Ecto neural progenitor cell (in vitro differentiated cells): ENCODE measurements at places on chromosomes 5 and 9.
A peak's percentile ranks its signal among the peaks of the same experiment; 100 is the strongest.

- DNase-seq, result no peak
Observed at GRCh38 chr5:126975796-126976195, 54.6 kb downstream of the MARCHF3 start.

DNA sequence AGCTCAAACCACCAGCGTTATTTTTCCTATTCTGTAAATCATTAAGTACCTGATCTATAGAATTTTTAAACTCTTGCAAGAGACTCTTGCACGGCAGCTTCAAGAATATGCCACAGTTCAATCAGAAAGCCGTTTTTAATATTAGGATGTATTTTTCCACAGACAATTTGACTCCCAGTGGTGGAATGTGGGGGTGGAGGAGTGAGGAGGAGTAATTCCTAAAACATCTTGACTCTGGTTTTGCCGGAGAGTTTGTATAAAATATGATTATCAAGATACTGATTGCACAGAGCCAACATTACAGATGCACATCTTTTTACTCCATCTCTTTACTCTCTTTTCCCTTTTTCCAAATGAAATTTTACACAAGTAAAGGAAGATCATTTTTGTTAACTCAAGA, 288.3 kb downstream of the ENC1 start:
- no peak for DNase-seq

GRCh38 chr9:92044936-92045335, 70.3 kb downstream of the SPTLC1 start:
- no peak for DNase-seq

DNA sequence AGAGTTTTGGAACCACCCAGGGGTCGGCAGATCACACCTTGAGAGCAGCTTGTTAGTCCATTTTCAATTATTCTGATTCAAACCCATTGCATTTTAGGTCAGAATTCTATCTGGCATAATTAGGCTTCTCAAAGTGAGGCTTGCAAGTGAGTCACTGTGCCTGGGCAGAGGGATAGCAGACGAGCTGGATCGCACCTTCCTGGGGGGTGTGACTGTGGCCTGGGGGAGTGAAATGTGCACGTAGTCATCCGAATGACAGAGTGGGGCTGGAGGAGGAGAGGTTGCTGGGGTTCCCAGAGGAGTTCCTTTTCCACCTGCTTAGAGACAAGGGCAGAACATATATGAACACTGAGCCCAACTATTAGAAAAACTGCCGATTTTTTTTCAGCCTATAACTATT, 31.7 kb downstream of the SPACA9 start:
- DNase-seq, result no peak

DNA sequence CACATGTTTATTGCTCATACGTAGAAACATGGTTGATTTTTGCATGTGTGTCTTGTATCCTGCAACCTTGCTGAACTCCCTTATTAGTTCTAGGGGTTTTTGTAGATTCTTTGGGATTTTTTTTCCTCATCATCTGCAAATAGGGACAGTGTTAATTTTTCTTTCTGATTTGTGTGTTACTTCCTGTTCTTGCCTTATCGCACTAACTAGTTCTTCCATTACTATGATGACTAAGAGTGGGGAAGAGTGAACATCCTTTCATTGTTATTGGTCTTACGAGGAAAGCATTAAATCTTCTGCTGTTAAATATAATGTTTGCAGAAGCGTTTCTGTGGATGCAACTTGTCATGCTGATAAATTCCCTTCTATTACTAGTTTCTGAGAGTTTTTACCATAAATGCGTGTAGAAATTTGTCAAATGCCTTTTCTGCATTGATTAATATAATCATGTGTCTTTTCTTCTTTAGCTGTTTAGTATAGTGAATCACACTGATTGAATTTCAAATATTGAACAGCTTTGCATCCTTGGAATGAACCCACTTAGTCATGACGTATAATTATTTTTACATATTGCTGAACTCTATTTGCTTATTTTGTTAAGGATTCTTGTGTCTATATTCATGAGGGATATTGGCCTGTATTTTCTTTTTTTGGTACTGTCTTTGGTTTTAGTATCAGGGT, 32.1 kb upstream of the RNF130 start:
- DNase-seq, result no peak

- no peak for DNase-seq
Observed at GRCh38 chr9:71364186-71364955, 242.9 kb upstream of the TRPM3 start.

DNA sequence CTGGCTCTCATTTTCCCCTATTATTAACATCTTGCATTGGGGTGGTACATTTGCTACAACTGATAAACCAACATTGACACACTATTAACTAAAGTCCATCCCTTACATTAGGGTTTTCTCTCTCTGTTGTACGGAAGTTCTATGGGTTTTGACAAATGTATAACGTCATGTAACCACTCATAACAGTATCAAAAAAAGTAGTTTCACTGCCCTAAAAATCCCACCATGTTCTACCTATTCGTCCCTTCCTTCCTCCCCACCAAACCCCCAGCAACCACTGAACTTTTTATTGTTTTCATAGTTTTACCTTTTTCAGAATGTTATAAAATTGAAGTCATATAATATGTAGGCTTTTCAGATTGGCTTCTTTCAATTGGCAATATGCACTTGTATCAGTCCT, 40.1 kb downstream of the MLLT3 start:
- no peak for DNase-seq

GRCh38 chr5:102796009-102796408, 40.9 kb downstream of the PAM start:
- DNase-seq, result no peak

DNA sequence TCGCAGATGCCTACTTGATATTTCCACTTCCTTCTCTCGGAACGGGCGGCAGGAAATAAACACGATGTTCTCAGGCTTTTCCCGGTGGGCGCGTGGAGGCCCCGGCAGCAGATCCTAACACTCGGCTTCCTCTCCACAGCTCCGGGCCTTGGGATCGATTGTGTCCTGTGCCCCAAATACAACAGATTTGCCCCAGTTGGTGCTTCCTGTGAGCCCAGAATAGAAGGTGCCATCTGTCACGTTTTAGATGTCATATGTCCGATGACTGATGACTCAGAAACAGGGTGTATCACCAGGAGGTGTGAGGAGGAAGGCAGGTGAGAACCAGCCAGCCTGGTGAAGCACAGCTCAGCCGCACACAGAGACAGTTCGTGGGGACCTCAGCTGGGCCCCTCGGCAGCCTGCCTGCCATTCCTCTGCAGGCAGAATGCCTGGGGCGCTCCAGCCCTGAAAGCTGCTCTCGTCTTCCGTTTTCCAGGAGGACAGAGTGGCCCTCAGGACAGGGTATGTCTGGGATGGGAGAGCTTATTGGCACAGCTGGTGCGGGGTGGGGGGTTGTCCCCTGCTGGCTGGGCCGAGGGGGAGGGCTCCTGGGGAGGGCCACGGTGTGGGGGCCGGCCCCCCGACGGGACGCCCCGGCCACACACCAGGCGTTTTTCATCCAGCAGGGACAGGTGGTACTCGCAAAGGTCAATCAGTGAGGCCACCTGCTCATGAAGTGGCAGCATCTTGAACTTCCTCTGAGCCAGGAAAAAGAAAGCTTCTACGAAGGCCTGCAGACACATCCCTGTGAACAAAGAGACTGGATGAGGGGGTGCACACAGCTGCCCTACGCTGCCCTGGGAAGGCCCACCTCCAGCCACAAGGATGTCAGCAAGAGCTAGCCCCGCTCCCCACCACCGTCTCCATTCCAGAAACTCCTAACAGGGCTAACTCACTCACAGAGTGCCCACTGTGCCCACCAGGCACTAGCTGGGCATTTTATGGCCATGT, 171.0 kb downstream of the DAB2IP start:
- DNase-seq, result peak; percentile 44

DNA sequence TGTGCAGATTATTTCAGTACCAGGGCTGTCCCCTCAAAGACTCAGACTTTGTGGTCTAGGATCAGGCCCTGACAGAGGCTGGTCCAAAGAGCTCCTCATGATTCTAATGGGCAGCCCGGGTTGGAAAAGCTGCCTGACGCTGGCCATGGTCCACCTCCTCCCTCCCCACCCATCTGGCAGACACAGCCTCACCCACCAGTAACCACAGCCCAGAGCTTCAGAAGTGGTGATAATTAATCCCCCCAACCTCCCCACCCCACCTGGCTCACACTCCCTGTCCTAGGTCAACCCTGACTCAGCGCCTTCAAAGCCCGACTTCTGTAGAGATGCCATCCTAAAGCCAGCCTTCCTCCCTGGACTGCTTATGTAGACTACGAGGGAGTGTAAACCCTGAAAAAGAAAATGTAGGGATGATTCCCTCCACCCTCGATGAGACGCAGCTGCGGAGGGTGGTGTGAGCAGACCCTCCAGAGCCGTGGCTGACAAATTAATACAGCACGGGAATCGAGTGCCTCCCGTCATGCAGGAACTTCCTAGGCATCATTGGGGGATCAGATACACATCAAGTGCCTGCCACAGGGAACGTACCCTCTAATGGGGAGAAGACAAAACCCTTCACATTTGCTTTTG, 7.0 kb downstream of the UBE2QL1 start:
- DNase-seq, result no peak

DNA sequence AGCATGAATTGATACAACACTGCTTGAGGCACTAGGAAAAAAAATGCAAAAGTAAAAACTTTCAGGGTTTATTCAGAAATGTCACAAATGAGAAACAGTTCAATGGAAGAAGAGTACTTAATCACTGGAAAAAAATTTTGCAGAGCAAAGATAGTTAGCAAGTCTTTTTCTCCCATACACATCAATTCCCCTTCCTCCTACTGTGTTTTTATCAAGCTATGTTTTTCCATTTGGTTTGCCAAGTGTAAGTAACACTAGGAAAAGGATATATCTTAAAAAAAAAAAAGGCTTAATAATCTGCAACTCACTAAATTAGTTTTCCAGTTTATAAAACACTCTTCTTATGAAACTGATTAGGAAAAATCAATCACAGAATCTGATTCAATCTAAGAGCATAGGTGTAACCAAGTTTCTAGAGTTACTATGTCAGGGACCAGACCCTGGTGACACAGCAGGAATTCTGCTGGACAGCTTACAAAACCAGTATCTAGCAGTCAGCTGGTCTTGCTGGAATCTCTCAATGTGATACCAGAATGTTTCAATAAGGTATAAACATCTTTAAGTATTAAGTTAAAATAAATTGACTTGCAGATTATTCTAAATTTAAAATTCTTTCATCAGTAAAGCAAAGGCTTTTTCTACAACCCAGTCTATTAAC, 34.7 kb downstream of the RNF145 start:
- no peak for DNase-seq

GRCh38 chr9:128149001-128149701, at the start of gene LCN2:
TSS of gene LCN2 (plus strand) at chr9:128149453. CDS start at chr9:128149526, 73 bp downstream.
- DNase-seq, result no peak

DNA sequence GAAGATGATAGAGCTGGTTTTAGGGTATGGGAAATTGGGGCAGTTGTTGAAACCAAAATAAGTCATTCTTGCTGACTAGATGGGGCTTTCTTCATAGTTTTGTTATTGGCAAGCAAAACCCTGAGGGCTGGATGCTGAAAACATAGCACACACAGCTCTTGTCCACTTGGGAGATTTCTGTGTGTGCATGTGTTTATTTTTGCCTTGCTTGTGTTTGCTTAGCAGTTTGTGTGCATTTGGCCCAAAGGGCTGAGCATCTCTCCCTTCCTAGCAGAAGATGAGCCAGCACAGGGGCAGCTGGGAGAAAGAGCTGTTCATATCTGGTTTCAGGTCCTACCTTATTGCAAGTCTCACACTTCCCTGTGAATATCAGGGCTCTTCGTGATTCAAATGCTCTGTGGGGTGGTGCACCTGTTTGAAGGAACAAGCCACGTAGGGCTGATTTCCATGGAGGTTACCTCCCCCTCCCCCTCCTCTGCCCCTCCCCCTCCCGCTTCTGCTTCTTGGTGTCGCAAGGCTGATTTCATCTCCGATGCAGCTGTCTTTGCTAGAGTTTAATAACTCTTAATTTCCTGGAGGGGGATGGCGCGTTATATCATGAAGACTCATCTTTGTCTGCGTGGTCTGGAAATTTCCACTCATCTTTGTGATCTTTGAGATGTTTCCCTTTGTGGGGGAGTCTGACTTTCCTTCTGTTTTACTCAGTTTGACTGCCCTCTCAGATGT, 296.5 kb downstream of the ARHGAP26 start:
- no peak for DNase-seq
